Gastrocnemius medialis (tissue), 4 donors: ENCODE measurements at places on chromosomes 5 and 9. TPM values are rescaled to one million over a fixed set of nuclear protein-coding genes. Genes with fewer than 3 reads are reported as not detected.

The SPINK6 gene
- total RNA-seq: not detected

GRCh38 chr5:150525781-150526180 is 17.9 kb downstream of the NDST1 start:
- no peak for DNase-seq
- H3K4me1 ChIP-seq: peaks cover 56% of the 10 kb centered on the region
- H3K27ac ChIP-seq: peak overlapping the region; percentile 77
- no peaks in the 10 kb centered on the region for H3K27me3 ChIP-seq
- no peaks in the 10 kb centered on the region for H3K36me3 ChIP-seq

The PRELID2 gene
- 6.7 TPM for total RNA-seq

DNA sequence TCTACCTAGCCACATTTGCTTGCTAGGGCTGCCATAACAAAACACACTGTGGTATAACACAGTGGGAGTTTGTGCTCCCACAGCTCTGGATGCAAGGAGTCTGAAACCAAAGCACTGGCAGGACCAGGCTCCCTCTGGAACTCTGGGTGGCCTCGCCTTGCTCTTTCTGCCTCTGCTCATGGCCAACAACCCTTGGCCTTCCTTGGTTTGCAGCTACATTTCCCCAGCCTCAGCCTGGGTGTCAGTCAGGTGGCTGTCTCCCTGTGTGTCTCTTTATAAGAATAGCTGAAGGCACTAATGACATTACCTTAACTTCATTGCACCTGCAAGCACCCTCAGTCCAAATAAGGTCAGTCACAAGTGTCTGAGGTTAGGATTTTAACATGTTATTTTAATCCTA is 101.0 kb upstream of the IRX2 start:
- H3K36me3 ChIP-seq: no peaks in the 10 kb centered on the region
- no peaks in the 10 kb centered on the region for H3K27me3 ChIP-seq
- H3K4me1 ChIP-seq: no peaks in the 10 kb centered on the region
- no peak overlapping the region for H3K4me3 ChIP-seq

- no peak overlapping the region for H3K4me3 ChIP-seq
- H3K27ac ChIP-seq: peak overlapping the region; percentile 77
- no peak for DNase-seq
- no peaks in the 10 kb centered on the region for H3K27me3 ChIP-seq
- H3K4me1 ChIP-seq: peaks cover 32% of the 10 kb centered on the region
- no peaks in the 10 kb centered on the region for H3K36me3 ChIP-seq
Measured at GRCh38 chr9:37675661-37676060, 24.9 kb downstream of the FRMPD1 start.

The ANKS6 gene
- total RNA-seq: 4.1 TPM

The ELOVL7 gene
- total RNA-seq: 0.53 TPM

- DNase-seq: no peak
- H3K27me3 ChIP-seq: no peaks in the 10 kb centered on the region
- H3K4me3 ChIP-seq: no peak overlapping the region
- H3K4me1 ChIP-seq: peaks cover 81% of the 10 kb centered on the region
Measured at GRCh38 chr5:149796030-149796429, 65.9 kb downstream of the PPARGC1B start.

The WHRN gene
- not detected for total RNA-seq

- peak overlapping the region; percentile 60 for H3K27ac ChIP-seq
- no peaks in the 10 kb centered on the region for H3K36me3 ChIP-seq
- H3K4me3 ChIP-seq: no peak overlapping the region
- peaks cover 11% of the 10 kb centered on the region for H3K4me1 ChIP-seq
Measured at GRCh38 chr5:172527559-172527958, 73.2 kb upstream of the SH3PXD2B start.

The HSPA9 gene
- total RNA-seq: 840 TPM

DNA sequence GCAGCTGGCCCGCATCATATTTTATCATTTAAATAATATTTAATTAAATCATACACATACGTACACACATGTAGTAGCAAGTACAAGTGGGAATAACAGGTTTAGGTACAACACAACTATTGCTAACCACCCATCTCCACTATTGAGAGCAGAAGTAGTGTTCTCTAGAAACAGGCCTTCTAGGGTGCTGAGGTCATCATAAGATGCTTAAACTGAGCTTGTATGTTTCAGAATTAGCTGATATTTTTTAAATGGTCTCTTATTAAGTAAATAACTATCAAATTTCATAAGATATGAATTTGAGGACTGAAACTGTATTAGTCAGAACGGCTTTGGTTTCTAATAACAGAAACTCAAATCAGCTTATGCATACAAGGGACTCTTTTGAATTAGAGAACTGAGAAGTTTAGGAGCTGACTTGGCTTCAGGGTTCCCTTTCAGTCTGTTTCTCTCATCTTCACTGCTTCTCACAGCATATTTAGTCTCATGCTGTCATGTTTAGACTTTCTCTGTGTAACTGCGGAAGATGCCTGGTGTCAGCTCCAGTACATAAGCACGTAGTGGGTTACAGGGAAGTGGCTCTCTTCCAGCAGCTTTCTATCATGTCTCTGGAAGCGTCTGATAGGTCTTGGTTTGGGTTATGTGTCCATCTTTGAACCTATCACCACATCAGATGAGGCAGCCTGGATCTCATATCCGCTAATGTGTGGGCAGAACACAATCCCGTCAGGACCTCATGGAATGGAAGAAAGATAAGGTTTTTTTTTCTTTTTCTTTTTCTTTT is 25.0 kb upstream of the OCLN start:
- no peak for DNase-seq
- no peaks in the 10 kb centered on the region for H3K36me3 ChIP-seq
- no peak overlapping the region for H3K4me3 ChIP-seq
- no peaks in the 10 kb centered on the region for H3K4me1 ChIP-seq
- H3K27me3 ChIP-seq: peaks cover 3% of the 10 kb centered on the region

DNA sequence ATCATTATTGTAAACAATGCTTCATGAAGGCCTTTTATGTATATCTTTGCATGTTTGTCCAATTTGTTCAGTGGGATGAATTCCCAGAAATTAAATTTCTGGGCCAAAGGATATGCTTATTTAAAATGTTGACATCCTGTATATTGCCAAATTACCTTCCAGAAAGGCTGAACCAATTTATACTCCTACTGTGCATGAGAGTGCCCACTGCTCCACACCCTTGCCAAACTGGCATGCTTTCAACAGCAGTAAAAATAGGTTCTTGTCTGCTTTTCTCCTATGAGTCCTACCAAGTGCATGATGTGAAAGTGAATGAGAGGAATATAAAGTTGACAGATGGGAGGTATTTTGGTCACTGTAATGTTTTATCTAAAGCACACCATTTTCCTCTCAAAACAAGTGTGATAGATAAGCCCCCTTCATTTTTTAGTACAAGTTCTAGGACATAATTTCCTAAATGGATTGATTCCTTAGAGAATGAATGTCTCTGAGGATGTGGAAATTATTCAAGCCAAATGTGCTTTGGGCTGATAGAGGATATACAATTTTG is 70.5 kb upstream of the ERBIN start:
- no peak overlapping the region for H3K4me3 ChIP-seq
- H3K27ac ChIP-seq: no peak overlapping the region
- no peaks in the 10 kb centered on the region for H3K4me1 ChIP-seq
- no peaks in the 10 kb centered on the region for H3K36me3 ChIP-seq

The TRIM14 gene
- 1.3 TPM for total RNA-seq

The HAVCR2 gene
- total RNA-seq: 1.8 TPM

DNA sequence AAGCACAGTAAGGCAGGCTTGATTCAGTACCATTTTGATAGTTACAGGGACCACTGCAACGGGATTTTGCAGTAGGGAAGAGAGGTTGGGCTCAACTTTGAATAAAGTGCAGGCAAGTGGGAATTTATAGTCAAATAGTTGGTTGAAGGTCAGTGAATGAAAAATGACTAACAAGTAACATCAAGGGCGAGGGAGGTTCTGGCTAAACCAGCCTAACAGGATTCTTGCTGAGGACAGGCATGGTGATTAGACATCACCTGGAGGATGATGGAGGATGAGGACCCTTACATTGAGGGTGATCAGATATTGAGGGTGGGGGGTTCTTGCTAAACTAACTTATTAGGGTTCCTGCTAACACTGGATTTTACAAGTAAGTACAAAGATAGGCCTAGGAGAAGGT is 66.1 kb upstream of the SMC5 start:
- H3K36me3 ChIP-seq: no peaks in the 10 kb centered on the region
- no peaks in the 10 kb centered on the region for H3K4me1 ChIP-seq
- DNase-seq: no peak

The SAXO1 gene
- not detected for total RNA-seq

DNA sequence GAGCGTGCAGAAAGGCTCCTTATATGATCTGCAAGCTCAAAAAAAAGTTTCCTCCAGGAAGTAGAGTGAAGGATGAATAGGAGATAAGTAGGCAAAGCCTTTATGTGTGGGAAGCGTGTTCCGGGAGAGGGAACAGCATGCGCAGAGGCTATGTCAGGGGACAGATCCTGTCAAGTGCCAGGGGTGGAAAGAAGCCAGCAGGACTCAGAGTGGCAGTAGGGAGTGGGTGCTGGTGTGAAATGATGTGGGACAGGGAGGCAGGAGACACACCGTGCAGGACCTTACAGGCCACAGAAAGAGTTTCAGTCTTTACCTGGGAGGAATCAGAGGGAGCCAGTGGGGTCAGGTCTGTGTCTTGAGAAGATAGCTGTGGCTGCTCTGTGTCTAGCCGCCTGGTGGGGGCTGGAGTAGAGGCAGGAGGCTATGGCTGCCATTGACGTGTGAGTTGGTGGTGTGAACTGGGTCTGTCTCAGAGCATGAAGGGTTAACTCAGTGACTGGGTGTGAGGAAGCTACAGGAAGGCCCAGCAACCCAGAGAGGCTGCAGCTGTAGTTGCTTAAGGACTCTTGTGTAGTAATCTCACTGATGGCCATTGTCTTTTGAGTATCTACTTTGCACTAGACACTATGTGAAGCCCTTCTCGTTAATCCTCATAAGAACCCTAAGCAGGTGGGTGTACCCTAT is 71.3 kb downstream of the PPARGC1B start:
- H3K27me3 ChIP-seq: no peaks in the 10 kb centered on the region
- peak overlapping the region; percentile 99 for H3K27ac ChIP-seq
- peaks cover 94% of the 10 kb centered on the region for H3K4me1 ChIP-seq
- no peak for DNase-seq
- no peaks in the 10 kb centered on the region for H3K36me3 ChIP-seq
- no peak overlapping the region for H3K4me3 ChIP-seq

GRCh38 chr5:127206320-127207113 is 84.1 kb upstream of the MEGF10 start:
- no peak overlapping the region for H3K27ac ChIP-seq
- H3K4me1 ChIP-seq: no peaks in the 10 kb centered on the region
- no peaks in the 10 kb centered on the region for H3K27me3 ChIP-seq
- no peaks in the 10 kb centered on the region for H3K36me3 ChIP-seq
- no peak for DNase-seq
- H3K4me3 ChIP-seq: no peak overlapping the region

The LEAP2 gene
- 3.3 TPM for total RNA-seq

DNA sequence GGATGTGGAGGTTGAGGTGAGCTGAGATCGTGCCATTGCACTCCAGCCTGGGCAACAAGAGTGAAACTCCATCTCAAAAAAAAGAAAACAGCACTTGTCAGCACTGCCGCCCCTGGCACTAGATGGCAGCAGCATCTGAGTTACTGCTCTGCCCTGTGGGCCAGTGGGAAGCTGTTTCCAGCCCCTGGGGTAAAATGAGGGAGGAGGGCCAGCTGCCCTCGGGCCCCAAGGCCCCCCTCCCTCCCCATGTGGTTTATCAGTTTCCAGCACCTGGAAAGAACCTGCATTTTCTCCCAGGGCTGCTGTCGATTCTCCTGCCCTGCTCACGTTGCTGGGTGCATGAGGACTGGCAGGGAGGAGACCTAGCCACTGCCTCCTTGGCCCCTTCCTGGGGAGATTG is 13.2 kb upstream of the CEL start:
- DNase-seq: no peak
- H3K4me1 ChIP-seq: no peaks in the 10 kb centered on the region
- H3K27ac ChIP-seq: no peak overlapping the region
- no peaks in the 10 kb centered on the region for H3K27me3 ChIP-seq
- H3K36me3 ChIP-seq: peaks cover 77% of the 10 kb centered on the region
- no peak overlapping the region for H3K4me3 ChIP-seq

GRCh38 chr5:31847354-31847753 is 208.4 kb downstream of the PDZD2 start:
- H3K36me3 ChIP-seq: no peaks in the 10 kb centered on the region
- no peak for DNase-seq
- H3K4me3 ChIP-seq: no peak overlapping the region
- H3K27ac ChIP-seq: no peak overlapping the region

DNA sequence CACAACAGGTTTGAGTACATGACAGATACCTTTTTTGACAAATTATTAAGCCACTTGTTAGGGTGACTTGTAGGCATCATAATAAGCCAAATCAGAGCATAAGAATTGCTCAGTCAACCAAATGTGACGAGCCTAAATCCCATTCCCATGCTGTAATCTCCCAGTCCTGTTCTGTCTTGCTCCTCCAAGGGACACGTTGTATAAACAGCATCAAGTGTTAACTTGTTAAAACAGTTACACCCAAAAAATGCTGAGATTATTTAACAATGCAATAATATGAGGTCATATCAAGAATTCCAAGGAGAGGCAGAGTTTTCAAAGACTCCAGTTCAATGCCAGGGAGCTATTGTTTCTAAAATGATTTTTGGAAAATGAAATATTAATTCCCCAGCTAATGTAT is 76.2 kb downstream of the SH3TC2 start:
- no peaks in the 10 kb centered on the region for H3K27me3 ChIP-seq
- H3K36me3 ChIP-seq: no peaks in the 10 kb centered on the region
- H3K4me1 ChIP-seq: peaks cover 17% of the 10 kb centered on the region
- H3K27ac ChIP-seq: no peak overlapping the region
- DNase-seq: no peak

The PCDHB2 gene
- total RNA-seq: 0.71 TPM

GRCh38 chr9:71665247-71665646 is 103.1 kb downstream of the CEMIP2 start:
- no peak overlapping the region for H3K27ac ChIP-seq
- no peak overlapping the region for H3K4me3 ChIP-seq
- no peaks in the 10 kb centered on the region for H3K36me3 ChIP-seq
- no peak for DNase-seq
- H3K4me1 ChIP-seq: peaks cover 4% of the 10 kb centered on the region
- H3K27me3 ChIP-seq: no peaks in the 10 kb centered on the region

- DNase-seq: no peak
- no peaks in the 10 kb centered on the region for H3K27me3 ChIP-seq
- H3K4me3 ChIP-seq: no peak overlapping the region
- H3K27ac ChIP-seq: no peak overlapping the region
Measured at GRCh38 chr5:155114655-155115054, 101.1 kb downstream of the KIF4B start.

DNA sequence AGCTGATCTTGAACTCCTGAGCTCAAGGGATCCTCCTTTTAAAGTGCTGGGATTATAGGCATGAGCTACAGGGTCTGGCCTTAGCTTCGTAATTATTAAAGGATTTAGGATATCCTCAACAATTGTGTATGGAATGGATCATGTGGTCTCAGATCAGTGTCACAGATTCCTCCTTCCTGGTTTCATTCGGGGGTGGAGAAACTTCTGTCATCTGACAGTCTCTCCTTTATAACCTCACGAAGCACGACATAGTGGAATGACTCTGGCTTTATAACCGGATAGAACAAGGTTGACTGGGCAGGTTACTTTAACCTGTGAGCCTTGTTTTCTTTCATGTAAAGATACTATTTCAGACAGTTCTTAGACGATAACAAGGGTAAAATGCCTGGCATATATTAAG is 4.4 kb upstream of the GNG10 start:
- no peak for DNase-seq
- no peaks in the 10 kb centered on the region for H3K36me3 ChIP-seq
- peaks cover 1% of the 10 kb centered on the region for H3K4me1 ChIP-seq
- no peaks in the 10 kb centered on the region for H3K27me3 ChIP-seq
